ENCODE measurements at places on chromosomes 7 and 10.

- DNase-seq: no peak
Measured at GRCh38 chr7:30181736-30182522, 47.1 kb downstream of the MTURN start.

GRCh38 chr7:116979430-116979829 lies 26.1 kb downstream of the ST7 start:
- no peak for DNase-seq

DNA sequence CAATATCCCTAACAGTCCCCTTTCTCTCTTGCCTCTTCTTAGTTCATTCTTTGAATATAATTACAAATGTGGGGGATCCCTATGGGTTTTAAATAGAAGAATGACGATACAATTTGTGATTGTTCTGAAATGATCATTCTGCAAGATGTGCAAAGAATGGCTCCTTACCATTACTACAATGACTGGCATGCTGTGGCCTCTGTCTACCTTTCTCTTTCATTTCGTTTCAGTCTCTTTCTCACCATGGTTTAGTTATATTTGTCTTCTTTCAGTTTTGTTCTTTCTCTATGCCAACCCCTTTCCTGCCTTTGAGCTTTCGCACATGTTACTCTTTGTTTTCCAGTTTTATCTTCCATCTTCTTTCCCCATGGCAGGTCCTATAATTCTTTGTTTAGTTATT lies 176.5 kb downstream of the SUGCT start:
- DNase-seq: no peak

DNA sequence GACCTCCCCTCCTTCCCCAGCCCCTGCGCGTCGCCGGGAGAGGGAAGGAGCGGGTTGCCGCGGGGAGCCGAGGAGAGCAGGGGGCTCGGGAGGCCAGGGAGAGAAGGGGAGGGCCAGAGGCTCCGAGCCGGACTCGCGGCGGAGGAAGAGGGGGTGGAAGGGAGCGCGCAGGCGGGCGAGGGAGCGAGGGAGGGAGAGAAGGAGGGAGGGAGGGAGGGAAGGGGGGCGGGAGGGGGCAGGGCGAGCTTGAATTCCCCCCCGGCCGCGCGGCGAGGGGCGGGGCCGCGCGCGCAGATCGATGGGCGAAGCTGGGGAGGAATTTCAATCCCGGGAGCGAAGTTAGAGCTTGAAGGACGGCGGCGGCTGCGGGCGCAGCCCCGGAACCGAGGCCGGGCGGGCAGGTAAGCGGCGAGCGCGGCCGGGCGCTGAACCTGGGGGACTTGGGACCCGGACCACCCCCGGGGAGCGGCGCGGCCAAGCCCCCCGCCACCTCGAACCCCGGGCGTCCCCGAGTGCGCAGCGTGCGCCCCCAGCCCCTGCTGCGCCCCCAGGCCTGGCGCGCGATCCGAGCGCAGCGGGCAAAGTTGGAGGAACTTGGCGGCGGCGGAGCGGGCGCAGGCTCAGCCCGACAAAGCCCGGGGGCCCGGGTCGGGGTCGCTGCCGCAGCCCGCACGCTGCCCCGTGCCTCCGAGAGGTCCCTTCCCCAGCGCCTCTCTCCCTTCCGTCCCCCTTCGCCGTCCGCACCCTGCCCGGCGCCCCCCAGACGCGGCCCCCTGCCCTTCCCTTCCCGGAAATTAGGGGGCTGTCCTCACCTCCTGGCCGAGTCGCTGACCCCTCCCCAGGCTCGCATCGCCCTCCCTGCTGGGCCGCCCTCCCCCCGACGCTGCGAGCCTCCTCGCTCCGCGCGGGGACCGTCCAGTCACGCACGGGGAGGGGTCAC lies at the start of gene ELFN1:
Gene ELFN1, plus strand, starts transcription at position 324 of the 940 bp plus-strand sequence. CDS start 74,320 bp downstream, outside the sequence.
- DNase-seq: no peak

DNA sequence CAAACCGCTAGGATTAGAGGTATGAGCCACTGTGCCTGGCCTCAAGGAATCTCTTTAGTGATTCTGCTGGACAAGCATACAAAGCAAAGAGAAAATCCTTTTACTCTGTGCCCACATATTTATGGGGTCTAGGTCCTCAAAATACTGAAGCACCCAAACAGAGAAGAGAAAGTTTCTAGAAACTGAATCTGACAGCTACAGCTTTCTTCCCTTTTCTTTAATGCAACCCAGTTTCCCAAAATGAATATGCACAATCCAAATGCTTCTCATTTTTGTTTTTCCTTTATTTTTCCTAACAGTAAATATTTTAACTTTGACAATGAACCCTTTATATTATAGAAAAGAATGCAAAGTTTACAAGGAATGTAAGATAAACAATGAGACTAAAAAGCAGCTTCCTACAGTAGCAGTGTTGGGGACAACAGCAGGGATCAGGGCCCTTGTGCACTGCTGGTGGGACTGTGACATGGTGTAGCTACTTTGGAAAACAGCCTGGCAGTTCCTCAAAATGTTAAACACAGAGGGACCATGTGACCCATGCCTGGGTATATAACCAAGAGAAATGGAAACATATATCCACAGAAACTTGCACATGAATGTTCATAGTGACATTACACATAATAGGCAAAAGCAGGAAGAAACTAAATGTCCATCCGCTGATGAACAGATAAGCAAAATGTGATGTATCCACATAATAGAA lies 325.2 kb downstream of the PRPF18 start:
- no peak for DNase-seq

- no peak for DNase-seq
Measured at GRCh38 chr10:2893158-2893845, 174.0 kb upstream of the PFKP start.

DNA sequence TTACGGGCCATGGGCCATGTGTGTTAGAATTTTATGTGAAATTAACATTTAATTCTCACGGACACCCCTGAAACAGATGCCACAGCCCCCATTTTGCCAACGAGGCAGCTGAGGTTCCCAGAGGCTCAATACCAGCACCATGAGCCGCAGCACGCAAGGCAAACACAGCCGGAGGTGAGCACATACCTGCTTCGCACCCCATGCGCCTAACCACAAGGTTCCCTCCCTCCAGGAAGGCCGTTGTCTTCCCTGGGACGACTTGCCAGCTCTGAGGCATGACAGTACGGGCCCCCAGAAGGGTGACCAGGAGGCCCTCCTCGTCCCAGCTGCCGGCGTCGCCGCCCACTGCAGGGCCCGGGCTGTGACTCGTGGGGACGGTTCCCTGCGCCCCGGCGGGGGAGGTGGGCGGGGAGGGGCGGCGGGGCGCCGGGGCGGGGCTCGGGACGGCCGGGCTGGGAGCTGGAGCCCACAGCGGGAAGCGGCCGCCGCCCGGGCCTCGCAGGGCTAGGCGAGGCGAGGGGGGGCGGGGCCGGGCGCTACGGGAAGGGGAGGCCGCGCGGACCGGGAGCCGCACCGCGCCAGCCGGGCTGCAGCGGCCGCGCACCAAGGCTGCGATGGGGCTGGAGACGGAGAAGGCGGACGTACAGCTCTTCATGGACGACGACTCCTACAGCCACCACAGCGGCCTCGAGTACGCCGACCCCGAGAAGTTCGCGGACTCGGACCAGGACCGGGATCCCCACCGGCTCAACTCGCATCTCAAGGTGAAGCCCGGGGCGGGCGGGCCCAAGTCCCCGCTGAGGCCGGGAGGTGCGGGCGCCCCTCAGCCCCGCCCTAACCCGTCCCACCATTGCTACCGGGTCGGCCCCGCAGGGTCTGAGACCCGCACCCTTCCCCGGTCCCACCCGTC lies at the start of gene CAV2:
Gene CAV2, plus strand, starts transcription at position 571 of the 910 bp plus-strand sequence. Its CDS starts 44 bp downstream, at position 615.
- no peak for DNase-seq

DNA sequence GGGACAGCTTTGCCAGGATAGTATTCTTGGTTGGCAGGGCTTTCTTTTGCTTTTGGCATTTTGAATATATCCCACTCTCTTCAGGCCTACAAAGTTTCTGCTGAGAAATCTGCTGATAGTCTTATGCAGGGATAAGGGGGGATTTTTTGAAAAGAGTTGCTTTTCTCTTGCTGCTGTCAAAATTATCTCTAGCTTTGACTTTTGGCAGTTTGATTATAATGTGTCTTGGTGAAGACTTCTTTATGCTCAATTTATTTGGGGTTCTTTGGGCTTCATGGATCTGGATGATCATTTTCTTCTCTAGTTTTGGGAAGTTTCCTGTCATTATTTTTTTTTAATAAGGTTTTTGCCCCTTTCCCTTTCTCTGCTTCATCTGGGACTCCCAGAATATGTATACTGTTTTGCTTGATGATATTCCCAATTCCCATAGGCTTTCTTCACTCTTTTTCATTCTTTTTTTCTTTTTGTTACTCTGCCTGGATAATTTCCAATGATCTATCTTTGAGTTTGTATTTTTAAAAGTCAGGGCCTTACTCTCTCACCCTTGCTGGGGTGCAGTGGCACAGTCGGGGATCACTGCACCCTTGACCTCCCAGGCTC lies 29.6 kb downstream of the NOM1 start:
- DNase-seq: no peak

DNA sequence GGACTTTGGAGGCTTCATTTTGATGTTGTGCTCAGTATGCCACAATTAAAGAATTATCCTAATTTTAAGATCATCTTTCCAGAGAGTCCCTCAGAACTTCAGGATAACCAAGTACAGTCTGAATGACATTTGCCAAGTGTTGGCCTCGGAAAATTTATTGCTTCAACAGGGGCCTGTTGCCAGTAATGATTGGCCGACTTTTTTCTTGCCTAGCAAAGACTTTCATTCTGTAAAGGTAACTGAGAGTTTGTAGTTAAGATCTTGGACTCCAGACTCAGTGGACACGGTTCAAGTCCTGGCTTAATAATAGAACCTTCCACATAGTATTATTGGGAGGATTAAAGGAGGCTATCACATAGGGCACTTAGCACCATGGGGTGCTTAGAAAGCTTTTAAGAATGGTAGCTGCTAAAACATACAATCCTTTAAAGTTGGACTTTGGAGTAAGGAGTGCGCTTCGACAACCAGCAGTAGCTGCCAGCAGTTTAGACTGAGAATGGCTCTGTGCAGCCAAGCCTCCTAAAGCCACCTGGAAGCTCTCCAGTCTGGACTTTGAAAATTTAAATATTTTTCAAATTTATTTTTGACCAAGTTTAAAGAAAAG lies 90.0 kb downstream of the PLCE1 start:
- no peak for DNase-seq

DNA sequence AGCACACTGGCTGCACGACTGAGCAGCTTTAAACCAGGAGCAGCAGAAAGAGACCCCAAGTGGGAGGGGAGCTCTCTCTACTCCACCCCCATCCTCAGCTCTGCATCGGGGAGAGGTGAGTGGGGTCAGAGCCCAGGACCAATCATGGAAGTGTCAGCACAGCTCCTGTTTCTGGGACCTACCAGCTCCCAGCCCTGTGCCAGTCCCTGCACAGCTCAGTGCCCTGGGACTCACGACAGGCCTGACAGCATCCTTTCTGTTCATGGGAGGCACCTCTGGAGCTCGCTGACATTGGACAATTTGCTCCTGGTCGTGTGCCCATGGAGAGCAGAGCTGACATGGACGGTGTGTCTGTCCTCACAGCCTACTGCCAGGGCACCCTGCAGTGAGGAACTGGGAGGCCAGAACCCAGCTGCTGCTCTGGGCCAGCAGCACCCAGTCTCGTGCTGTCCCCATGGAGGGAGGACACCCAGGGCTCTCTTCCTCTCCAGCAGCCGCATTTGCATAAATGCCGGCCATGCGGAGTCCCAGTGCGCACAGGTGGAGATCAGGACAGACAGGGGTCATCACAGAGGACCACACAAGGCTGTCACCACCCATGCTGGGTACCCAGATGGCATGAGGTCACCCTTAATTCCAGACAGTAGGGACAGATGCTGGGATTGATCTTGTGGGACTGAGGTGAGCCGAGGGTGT lies 45.9 kb upstream of the MSMB start:
- no peak for DNase-seq

GRCh38 chr10:98433881-98434732 lies 12.6 kb downstream of the HPS1 start:
- no peak for DNase-seq

GRCh38 chr7:28130277-28130676 lies 50.3 kb downstream of the JAZF1 start:
- no peak for DNase-seq

- no peak for DNase-seq
Measured at GRCh38 chr7:157580324-157580723, 243.5 kb downstream of the DNAJB6 start.

- DNase-seq: no peak
Measured at GRCh38 chr7:105127179-105127578, 113.2 kb downstream of the KMT2E start.
